Panc1 (cell line): ENCODE measurements at places on chromosomes 2 and 18.

DNA sequence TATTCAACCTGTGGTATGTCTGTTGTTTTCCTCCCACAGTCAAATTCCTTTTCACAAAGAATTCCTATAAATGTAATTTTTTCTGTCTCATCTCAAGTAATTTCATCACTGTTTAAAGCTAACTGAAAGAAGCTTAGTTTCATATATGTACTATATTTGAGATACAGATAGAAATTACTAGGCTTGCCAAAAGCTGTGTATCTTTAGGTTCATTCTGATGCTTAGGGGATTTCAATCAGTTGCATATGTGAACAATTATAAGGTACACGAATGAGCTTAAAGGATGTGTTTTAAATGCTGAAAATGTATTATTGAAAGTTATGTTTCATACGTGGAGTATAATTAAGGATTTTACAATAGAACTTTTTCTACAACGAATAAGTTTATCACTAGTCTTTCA is 59.2 kb upstream of the DSG1 start:
- DNase-seq: no peak

DNA sequence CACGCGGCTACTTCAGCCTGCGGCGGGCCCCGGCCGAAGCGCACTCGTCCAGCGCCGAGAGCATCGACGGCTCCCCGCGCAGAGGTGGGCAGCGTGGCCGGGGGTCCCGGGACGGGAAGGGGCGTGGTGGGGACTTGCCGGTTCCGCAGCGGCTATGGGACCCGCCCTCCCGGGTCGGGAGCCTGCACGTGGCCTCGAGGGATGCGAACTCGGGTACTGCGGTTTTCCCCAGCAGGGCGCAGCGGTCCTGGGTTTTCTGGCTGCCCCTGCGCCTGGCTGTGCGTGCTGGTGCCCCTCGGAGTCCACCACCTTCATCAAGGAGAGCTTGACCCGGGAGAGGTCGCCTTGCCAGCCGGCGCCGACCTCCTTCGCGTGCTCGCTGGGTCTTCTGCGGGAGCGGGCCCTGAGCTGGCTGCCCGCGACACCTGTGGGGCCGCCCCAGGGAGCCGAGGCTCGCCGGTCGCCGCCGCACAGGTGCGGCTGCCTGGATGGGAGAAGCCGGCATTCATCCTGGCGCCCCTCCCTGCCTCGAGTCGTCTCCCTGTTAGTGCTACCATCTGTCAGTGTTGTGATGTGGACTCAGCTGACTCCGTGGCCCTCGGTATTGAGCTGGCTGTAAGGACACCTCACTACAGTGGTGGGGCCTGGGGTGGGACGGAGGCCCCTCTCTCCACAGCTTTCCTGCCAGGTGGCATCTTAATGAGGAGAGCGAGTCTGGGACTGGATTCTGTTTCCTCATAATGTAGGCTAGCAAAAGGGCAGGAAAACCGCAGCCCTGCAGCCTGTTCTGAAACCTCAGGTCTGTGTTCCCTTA is 177.3 kb downstream of the AGAP1 start:
- no peak for DNase-seq

DNA sequence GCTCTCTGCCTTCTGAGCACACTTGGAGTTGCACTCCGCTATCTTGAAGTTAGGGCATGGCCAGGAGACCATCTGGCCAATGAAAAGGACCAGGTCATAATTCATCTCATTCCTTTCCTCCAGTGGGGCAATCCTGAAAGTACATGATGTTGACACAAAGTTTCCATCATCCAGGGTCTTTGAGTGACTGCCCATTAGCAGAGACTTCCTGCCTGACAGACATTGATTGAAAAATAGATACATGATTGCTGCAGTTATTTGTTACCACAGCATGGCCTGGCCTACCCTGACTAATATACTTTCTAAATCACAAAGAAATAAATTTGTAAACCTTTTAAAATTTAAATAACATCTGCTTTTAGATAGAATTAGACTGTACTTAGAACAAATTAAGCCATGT is 50.0 kb upstream of the SCG2 start:
- DNase-seq: no peak

GRCh38 chr2:3604207-3604877 is 9.4 kb downstream of the COLEC11 start:
- DNase-seq: no peak

GRCh38 chr2:74893332-74893731 is 59.4 kb downstream of the HK2 start:
- peak; percentile 57 for DNase-seq

- DNase-seq: peak; percentile 52
Measured at GRCh38 chr2:200905618-200906296, 16.6 kb downstream of the NIF3L1 start.
